ENCODE measurements at places on chromosomes 6 and 20.

GRCh38 chr20:21577551-21577950, 63.7 kb upstream of the NKX2-2 start:
- DNase-seq = no peak

- DNase-seq = no peak
Observed at GRCh38 chr6:166297606-166298005, 10.6 kb downstream of the PRR18 start.

- DNase-seq = no peak
Observed at GRCh38 chr6:36289281-36289878, 19.5 kb downstream of the PNPLA1 start.

- no peak for DNase-seq
Observed at GRCh38 chr6:100176311-100176950, 182.4 kb upstream of the MCHR2 start.

DNA sequence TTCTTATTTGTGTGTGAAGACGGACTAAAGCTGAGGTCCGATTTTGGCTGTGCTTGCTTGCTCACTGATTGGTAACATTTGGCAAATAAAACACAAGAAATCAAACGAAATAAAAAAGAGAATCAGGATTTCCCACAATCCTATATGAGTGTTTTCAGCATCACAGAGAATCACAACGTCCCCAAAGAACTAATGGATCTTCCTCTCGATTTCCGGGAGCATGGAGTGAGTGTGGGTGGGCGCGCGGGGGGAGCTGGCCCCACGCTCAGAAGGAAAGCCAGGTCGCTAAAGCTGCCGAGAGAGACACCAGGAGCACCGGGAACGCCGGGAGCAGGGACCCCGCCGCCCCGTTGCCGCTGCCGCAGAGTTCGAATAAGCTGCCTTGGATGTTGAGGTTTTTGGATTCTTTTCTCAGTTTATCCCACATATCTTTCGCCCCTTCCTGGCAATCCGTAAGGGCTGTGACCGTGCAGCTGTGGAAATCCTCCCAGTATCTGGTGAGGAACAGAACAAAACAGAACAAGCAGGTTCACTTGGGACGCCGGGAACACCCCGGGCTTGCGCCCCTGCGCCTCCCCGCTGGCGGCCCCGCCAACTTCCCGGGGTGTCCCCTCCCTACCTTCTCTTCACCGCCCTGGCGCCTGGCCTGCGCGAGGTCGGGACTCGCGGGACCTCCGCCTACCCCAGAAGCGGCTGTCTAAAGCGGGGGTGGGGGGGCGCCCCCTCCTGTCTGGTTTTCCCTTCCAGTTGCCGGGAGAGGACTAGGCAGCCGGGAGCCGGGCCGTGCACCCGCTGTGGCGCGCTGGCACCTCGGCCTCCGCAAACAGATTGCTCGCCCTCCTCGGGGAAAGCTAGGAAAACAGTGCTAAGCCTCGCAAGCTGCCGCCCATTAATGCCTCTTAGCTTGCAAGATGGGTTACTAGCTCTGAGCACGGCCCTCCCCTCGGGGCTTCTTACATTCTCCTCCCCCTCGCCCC, 7.7 kb downstream of the NRN1 start:
- no peak for DNase-seq

- no peak for DNase-seq
Observed at GRCh38 chr6:16106991-16107787, 21.7 kb upstream of the MYLIP start.

- DNase-seq = no peak
Observed at GRCh38 chr6:83867527-83868161, 8.2 kb downstream of the CYB5R4 start.

- no peak for DNase-seq
Observed at GRCh38 chr6:158033751-158034702, 52.4 kb downstream of the SYNJ2 start.

DNA sequence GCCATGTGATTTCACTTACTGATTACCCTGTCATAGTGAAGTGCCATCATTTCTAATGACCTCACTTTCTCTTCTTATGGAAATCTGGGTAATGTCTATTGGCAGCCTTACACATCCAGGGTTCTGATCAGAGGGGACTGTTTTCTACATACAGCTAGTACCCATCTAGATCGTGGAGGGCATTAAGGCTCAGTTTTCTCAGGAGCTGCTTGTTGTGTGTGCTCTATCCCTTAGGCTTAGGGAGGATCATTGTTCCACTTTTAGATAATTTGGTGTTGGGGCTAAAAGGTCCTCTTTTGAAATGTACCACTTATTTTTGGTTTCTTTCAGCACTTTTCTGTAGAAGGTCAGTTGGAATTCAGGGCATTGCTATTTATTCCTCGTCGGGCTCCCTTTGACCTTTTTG, 3.8 kb downstream of the HSP90AB1 start:
- no peak for DNase-seq

- no peak for DNase-seq
Observed at GRCh38 chr6:116010386-116010785, 50.3 kb downstream of the FRK start.

- no peak for DNase-seq
Observed at GRCh38 chr20:24580855-24581254, 111.4 kb downstream of the SYNDIG1 start.
